ENCODE measurements at places on chromosomes 11 and 22.

DNA sequence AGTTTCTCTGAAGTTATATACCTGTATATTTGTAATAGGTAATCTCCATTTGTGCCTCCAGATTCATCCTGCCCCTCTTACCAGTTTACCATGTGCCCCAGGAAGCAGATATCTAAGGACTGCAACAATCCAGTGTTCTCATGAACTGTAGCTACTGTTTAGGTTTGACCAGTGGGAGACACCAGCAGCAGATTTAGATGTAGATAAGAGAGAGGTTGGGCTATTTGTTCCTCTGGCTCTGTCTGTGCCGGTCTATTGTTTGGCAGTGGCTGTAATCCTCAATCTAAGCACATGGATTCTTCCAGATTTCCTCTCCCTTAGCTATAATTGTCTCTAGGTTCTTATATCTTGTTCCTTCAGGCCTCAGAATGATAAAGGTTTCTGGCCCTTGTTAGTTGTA, 88.4 kb downstream of the ANO3 start:
- ATAC-seq, result no peak

GRCh38 chr11:116852261-116853031, 15.0 kb upstream of the APOA1 start:
- ATAC-seq, result peak; percentile 34

DNA sequence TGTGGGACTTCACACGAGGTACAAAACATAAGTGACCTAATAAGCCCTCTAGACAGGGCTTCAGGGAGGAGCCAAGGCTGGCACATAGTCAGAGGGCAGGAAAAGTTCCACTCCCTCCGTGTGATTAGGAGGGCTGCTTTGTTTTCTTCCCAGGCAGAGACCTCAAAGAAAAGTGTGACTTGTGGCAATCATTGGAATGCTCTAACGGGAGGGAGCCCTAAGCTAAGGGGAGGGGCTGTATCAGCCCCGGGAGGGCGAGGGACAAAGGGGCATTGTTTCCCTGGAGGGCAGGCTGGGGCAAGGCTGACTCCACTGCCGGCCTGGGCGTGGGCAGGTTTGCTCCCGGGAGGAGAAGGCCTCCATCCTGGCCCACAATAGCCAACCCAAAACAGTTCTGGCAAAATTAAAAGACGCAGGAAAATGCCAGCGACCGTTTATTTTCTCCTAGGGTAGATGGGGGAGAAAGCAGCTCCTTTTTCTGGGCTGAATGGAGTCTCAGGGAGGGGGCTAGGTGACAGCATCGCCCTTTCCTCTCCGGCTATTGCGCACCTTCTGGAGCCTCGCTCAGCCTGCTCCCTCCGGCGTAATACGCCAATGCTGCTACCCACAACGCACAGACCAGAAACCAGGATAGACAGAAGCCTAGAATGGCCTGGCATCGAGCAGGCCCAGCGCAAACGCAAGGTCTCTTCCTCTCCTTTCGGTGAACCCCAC, 60.2 kb downstream of the ENDOD1 start:
- no peak for ATAC-seq

- ATAC-seq, result peak; percentile 17
These were observed 30.7 kb downstream of the PRR5L start for GRCh38 chr11:36326524-36327419.

- ATAC-seq, result peak; percentile 64
These were observed 1.5 kb downstream of the DDB2 start for GRCh38 chr11:47216121-47216798.

- ATAC-seq, result peak; percentile 49
These were observed 244.9 kb downstream of the CASP12 start for GRCh38 chr11:104653407-104653806.

DNA sequence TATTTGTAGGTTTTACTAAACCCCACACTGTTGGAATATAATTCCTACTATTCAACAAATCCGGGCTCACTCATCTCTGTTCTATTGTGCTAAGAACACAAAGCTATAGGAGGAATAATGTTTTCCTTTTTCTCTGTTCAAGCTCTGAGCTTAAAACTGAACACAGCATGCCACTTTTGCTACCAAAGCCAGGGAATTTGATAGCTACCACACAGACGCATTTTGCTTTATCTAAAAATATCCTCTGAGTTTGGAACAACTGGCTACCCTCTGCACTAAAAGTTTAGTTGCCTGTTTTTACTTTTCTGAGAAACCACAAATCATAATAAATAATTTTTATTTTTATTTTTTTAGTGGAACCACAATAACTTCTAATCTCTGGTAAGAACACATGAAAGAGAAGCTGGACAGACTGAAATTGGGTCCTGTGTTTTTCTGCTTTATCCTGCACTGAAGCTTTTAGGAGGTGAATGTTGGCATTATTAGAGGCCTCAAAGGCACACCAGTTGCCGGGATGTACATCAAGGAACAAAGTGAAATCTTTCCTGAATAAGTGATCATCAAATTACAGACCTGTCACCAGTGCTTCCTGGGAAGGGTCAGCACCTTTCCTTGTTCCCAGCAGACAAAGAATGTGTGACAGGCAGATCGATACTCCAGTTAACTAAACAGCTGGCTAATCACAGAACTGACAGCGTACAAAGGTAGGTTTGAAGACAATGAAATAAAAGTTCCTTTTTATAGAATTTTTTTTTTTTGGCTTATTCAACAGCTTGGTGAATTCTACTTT, 523.2 kb upstream of the TENM4 start:
- no peak for ATAC-seq

DNA sequence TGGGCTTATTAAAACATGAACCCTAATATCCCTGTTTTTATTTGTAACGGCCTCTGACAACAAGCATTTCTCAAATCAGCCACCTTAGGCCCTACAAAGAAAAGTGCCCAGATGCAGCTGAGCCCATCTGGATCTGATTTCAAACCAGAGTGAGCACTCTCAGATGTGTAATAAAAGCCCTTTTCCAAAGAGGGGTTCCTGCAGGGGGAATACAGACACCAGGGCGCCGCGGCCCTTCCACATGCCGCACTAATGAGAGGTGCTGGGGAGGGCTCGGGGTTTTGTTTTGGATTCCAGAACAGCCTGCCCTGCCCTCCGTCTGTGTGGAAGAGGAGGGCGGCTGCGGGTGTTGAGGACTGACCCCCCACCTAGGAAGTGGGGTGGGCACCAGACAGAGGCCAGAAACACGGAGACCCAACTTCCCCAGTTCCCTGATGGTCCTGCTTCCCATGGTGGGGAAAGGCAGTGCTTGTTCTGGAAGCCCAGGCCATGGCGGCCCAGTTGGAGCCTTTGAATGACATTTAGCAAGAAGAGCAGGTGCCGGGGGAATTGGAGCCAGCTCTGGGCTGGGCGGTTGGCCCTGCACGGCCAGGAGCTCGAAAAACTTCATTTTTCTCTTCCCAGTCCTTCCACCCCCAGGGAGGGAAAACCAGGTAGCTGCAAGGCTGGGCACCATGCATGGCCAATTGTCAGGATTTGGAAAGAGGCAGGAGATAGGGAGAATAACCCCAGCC, 63.7 kb downstream of the MACROD1 start:
- ATAC-seq, result no peak

DNA sequence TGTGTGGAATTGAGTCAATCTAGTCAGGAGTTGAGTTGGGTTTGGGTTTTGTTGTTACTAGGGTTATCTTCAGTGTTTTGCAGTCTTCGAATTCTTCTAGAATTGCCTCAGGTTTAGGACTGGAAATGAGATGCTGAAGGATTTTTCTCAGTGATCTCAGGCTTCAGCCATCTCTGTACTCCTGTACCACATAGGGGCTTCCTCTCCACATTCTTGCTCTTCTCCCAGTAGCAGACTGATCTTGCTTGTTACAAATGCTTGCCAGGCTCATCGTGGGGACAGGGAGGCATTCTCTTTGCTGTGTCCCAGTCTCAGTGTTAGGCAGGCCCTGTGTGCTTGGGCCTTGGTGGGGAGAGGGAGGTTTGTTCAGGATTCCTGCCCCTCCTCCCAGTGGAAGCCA, 96.1 kb downstream of the LRRC32 start:
- ATAC-seq, result no peak

DNA sequence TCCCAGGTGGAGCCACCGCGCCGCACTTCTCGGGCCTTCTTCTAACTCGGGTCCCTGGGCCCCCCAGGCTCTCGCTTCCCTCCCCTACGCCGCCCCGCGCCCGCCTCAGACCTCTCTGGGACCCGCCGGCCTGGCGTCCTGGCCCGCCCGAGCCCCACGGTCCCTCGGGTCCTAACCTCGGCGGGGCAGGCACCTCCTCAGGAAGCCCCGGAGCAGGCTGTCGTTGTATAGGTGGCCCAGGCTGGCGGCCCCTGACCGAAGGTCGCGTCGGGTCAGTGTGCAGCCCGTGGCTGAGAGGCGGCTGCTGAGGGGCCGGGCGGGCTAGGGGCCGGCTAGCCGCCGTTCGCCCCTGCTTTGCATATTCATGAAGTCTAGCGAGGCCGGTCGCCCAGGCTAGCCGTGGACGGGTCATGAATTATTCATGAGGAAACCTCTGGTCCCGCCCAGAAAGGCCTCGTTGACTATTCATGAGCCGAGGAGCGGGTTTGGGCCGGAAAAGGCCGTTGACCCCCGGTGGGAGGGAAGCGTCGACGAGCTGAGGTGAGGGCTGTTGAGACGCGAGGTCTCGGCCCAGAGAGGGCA, at the start of gene HORMAD2:
Gene HORMAD2 (plus strand): TSS at position 513 of the 582 bp plus-strand sequence. CDS start 13,489 bp downstream, outside the sequence.
- ATAC-seq, result no peak

Data from activated CD4-positive, CD25-positive, alpha-beta regulatory T cell treated with anti-CD3 and anti-CD28 coated beads, Interleukin-2, amount 50 U/mL, for 24 hours (primary cell).